Activated CD4-positive, alpha-beta T cell treated with anti-CD3 and anti-CD28 coated beads, Interleukin-2, amount 50 U/mL, for 24 hours (primary cell): ENCODE measurements at places on chromosomes 5 and 9.

DNA sequence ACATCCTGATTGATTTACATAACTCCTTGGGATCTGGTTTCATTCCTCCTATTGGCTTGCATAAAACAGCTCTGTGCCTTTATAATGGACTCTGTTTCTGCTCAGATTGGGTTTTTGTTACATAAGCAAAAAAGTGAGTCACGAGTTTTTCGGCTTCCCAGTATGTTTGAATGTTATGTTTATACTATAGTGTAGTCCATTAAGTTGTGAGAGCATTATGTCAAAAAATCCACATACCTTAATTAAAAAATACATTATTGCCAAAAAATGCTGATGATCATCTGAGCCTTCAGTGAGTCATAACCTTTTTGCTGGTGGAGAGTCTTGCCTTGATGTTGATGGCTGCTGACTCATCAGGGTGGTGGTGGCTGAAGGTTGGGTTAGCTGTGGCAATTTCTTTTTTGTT is 144.6 kb downstream of the CCDC171 start:
- no peak for DNase-seq

GRCh38 chr9:91949392-91949945 is 559 bp downstream of the ROR2 start:
- no peak for DNase-seq

DNA sequence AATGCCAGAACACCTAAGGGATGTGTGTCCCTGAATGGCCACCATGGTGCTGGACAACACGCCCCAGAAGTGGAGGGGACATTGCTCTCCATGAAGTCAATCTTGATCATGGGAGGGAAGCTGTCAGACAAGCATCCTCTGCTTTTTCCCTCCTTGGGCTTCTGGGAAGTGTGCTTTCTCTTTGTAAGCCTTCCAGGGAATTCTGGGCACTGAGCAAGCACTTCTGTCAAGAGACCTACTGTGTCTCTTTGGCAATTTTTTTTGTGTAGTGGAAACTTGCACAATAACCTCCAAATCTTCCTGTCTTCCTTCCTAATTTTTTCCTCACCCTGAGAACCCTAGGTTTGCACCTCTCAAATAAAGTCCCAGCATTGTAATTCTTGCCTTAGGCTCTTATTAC is 132.0 kb downstream of the SEC61B start:
- DNase-seq: no peak

GRCh38 chr9:3308609-3309008 is 217.2 kb downstream of the RFX3 start:
- DNase-seq: no peak

GRCh38 chr9:137429974-137430722 is 7.0 kb downstream of the NOXA1 start:
- DNase-seq: no peak

GRCh38 chr9:113995963-113996362 is 82.1 kb downstream of the AMBP start:
- no peak for DNase-seq

GRCh38 chr9:91087462-91087759 is 274.3 kb downstream of the AUH start:
- DNase-seq: no peak
